ENCODE measurements at places on chromosomes 16 and 17.

DNA sequence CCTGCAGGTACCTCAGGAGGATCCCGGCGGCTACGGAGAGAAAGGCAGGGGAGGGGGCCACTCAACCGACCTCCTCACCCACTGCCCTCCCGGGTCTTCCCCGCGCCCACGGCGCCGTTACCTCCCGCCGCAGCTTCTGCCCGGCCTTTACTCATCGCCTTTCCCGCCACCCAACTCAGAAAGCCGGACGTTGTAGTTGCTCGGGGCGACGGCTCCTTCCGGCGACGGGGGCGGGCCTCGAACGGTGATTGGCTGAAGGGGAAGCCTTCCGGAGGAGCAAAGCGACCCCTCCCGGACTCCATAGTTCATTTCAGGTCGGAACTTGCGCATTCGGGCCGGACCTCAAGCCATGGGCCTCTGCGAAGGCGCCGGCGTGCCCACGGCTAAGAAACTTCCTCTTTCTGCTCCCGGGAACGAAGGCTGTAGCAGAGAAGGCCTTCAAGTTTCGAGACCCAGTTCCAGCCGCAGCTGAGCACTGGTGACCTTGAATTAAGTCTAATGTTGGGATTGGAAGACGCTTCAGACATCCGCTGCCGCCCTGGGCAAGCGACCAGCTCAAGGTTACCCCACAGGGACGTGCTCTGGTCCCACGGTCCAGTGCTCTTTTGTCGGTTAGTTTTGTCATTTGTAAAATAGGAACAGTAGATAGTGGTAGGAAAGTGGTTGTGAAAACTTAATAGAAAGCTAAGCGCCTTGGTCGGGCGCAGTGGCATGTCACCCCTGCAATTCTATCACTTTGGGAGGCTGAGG lies at the start of gene PSMC3IP:
PSMC3IP (minus strand) TSS at position 198 of the 750 bp plus-strand sequence; CDS start at position 155, 43 bp downstream.
- DNase-seq = peak; percentile 96

- DNase-seq = no peak
Observed at GRCh38 chr17:57808882-57809281, 41.0 kb downstream of the MRPS23 start.

DNA sequence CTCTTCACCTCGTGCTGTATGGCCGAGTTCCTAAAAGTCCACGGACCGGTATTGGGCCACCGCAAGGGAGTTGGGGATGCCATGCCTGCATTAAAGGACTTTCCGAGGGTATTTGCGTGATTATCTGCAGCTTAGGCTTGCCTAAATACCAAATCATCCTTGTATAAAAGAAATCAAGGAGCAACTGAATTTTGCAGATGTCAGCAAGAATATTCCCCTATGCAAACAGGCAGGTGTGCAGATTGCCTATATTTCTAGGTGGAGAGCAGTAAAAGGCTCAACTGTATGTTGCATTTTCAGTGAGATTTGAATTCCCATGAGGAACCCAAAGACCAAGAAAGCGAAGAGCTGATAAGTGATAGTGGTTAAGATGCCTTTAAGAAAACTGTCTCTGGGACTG lies 452.3 kb downstream of the CDH11 start:
- no peak for DNase-seq

GRCh38 chr16:69078073-69078472 lies 27.4 kb upstream of the HAS3 start:
- no peak for DNase-seq

DNA sequence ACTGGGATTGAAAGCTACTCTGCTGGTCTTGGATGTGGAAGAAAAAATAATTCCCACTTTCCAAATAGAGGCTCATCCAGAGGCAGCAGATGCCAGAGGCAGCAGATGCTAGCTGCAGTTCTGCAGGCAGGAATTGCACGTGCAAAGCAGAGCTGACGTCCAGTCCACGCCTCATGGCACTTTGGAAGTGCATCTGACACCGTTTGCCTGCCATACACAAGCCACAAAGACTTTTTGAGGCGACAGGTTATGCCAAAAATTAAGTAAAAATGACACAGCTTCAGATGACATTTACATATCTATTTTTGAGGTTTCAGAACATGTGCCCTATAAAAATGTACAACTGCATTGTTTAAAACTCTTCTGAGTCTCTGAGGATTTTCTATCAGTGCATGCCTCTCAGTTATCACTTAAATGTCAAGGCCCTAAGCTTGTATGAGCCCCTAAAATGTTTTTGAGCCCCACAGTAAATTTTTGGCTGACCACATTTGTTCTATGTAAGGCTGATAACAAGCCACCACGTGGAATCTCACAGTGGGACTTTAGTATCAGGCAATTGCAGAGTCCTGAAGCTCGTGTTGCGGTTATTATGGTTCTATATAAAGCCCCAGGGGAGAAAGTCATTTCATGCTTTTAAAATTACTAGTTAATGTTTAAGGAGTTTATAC lies 239.2 kb downstream of the PRKCA start:
- DNase-seq = peak; percentile 34

GRCh38 chr17:40564883-40565768 lies at the start of gene CCR7:
Gene CCR7, minus strand, starts transcription at chr17:40565472. Its CDS starts 63 bp downstream, at chr17:40565409.
- DNase-seq = no peak

Data from ovary (tissue), 10 donors.